ENCODE measurements at places on chromosomes 7 and 10. TPM values are rescaled to one million over a fixed set of nuclear protein-coding genes. Genes with fewer than 3 reads are reported as not detected.

The C10orf105 gene
- total RNA-seq = 0.27 TPM

The SPDYE6 gene
- total RNA-seq = not detected

The TPST1 gene
- 12.2 TPM for total RNA-seq

The CLDN12 gene
- 11.2 TPM for total RNA-seq

The TLL2 gene
- total RNA-seq = 0.94 TPM

The MRM2 gene
- 25.5 TPM for total RNA-seq

The GATA3 gene
- 110 TPM for total RNA-seq

The NKX2-3 gene
- total RNA-seq = not detected

The PRLHR gene
- total RNA-seq = not detected

The CISD1 gene
- total RNA-seq = 12.8 TPM

The ASIC3 gene
- 2.3 TPM for total RNA-seq

The PAX2 gene
- total RNA-seq = not detected

The SPDYE1 gene
- total RNA-seq = not detected

The UNC5B gene
- total RNA-seq = 17.6 TPM

The LIPK gene
- total RNA-seq = 60.3 TPM

The MYH16 gene
- not detected for total RNA-seq

The SEMA3C gene
- total RNA-seq = 74.2 TPM

The HTRA1 gene
- total RNA-seq = 83.7 TPM

The LIPJ gene
- total RNA-seq = not detected

The TAS2R4 gene
- total RNA-seq = 0.30 TPM

The DGKB gene
- 0.58 TPM for total RNA-seq

The FAM180A gene
- total RNA-seq = 5.1 TPM

The SGMS1 gene
- total RNA-seq = 205 TPM

The ATP6V1F gene
- 120 TPM for total RNA-seq

The CCDC7 gene
- total RNA-seq = 2.4 TPM

The EGFR gene
- total RNA-seq = 233 TPM

The EVX1 gene
- total RNA-seq = not detected

The PON3 gene
- 15.7 TPM for total RNA-seq

The CARD11 gene
- 0.68 TPM for total RNA-seq

The SPDYE9 gene
- not detected for total RNA-seq

The CFAP46 gene
- total RNA-seq = 0.32 TPM

The GIMAP4 gene
- total RNA-seq = 5.7 TPM

All from lower leg skin (tissue), 4 donors.